NB4 (cell line): ENCODE measurements at places on chromosomes 4 and X.

DNA sequence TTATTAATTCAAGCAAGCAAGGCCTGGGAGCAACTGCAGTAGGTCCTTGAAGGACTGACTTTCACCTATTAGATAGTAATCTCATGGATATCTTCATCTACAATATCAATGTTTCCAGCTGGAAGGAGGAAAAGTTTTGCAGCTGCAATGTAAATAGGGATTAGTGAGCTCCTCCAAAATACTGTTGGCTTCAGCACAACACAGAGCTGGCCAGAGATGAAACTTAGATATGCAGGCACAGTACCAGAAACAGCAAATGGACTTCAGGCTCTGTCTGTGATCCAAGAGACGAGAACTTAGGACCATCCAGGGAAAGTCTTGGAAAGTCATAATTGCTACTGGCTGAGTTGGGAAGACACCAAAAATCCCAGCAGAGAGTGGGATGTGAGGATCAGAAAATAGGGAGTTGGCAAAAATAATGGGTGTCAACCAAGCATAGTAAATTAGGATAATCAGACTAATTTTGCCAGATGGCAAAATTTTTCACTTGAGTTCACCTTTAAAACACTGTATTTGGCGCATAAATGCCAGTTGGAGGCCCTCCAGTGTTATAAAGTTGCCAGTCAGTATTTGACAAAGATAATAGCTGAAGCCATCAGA is 57.5 kb downstream of the PARM1 start:
- DNase-seq: no peak

- DNase-seq: peak; percentile 33
Observed at GRCh38 chr4:168257768-168258167, 60.8 kb downstream of the DDX60 start.

DNA sequence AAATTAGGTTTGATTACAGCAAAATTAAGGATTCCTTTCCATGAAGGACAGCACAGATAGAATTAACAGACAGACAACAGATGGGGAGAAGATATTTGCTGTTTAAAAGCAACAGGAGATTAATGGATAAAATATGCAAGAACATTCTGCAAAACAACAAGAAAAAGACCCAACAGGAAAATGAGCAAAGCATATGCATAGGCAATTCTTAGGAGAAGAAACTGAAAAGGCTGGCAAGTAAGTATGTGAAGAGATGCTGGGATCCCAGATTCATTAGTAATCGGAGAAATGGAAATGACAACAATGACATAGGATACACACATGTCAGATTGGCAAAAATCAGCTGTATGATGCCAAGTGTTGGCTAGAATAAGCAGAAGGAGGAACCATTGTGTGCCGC is 27.5 kb upstream of the HMGB3 start:
- no peak for DNase-seq

DNA sequence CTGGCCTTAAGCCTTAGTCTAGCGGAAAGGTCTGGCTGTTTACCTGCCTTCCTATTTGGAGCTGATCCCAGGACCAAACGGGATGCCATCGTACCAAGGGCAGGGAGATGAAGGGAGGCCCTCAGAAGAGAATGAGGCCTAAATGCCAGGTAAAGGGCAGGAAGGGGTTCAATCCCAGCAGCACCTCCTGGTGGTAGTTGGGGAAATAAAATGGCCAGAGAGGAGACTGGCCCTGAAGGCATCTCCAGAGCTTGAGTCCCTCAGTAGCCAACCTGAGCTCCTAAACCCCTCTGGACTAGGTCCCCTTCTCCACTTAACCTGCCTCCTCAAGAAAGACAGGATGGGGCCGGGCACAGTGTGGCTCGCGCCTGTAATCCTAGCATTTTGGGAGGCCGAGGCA is 53.7 kb downstream of the KDM5C start:
- no peak for DNase-seq

GRCh38 chr4:33071535-33071934 is 2351.4 kb downstream of the PCDH7 start:
- DNase-seq: no peak

DNA sequence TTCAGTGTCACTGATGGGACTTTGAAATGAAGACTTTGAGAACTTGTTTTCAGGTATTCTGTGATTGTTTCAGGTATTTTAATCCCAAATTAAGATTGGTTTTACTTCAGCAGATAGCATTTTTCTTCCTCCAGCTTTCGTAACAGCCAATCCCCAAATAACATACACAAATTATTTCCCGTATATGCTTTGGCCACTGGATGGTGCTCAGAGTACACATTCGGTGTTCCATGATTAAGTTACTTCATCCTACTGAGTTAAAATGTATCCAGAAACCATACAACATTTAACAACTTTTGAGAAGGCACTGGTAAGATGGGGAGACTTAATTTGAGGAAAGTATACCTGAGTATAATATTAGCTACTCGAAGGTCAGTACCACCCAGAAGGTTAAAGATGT is 233.4 kb upstream of the FAM47A start:
- peak; percentile 14 for DNase-seq

DNA sequence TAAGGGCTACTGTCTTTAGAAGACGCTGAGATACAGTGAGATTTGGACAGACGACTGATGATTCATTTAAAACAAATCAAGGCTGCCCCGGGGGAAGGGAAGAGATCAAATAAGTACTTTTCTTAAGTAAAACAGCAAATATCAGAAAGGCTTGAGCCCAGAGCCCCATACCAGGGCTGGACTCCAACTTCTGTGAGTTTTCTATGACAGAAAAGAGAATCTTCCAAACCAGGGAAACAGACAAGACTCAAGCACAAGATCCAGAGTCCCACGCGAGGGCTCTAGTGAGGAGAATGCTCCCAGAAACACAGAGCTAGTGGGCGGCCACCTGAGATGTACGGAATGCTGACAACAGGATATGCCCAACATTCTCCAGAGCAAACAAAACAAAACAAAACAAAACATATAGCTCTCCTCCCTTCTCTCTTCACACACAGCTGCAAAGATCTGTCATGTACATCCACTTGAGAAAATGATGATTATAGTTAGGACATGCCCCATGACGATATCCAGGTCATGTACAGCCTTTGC is 13.1 kb downstream of the ACSL1 start:
- no peak for DNase-seq

- DNase-seq: no peak
Observed at GRCh38 chr4:10371869-10372471, 85.3 kb downstream of the ZNF518B start.

- DNase-seq: no peak
Observed at GRCh38 chrX:96405842-96406241, 278.8 kb upstream of the DIAPH2 start.

DNA sequence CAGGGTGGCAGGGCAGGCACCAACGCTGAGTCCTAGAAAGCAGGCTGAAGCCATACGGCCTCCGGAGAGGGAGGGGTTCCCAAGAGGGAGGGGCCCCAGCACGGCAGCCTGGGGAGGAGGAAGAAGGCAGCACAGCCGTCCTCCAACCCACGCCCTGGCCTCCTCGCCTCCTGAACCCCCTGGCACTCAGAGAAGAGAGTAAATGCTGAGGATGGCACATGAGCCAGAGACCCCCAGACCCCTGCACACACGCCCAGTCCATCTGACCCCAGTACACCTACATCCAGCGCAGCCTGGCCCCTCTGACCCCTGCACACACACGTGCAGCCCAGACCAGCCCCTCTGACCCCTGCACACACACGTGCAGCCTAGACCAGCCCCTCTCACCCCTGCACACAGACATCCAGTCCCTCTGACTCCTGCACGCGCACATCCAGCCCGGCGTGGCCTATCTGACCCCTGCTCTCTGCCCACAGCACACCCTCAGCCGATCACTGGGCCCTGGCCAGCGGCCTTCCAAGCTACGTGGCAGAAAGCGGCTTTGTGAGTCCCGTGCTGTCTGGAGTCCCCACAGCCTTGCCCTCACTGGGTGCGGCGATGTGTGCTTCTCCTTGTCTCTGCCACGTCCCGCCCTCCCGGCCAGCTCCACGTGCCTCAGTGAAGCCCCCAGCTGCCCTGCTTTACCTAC is 18.5 kb downstream of the ATP5ME start:
- DNase-seq: no peak

DNA sequence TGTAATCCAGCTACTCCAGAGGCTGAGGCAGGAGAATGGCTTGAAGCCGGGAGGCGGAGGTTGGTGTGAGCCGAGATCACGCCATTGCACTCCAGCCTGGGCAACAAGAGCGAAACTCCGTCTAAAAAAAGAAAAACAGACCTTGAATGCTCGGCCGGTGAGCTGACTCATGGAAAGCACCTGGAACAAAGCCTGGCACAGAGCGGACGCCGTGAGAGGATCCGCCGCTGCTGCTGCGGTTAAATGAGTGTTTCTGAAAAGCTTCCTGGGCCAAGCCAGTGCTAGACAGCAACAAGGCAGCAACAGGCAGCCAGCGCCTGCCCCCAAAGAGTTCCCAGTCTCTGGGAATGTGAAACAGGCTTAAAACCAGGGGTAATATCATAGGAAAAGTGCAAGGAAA is 186.4 kb downstream of the AFAP1 start:
- DNase-seq: no peak
